Natural killer cell (primary cell): ENCODE measurements at places on chromosomes 3 and 15. TPM values are rescaled to one million over a fixed set of nuclear protein-coding genes. Genes with fewer than 3 reads are reported as not detected.

The TNFAIP8L3 gene
- not detected for total RNA-seq

GRCh38 chr3:3605226-3605625 lies 194.0 kb upstream of the LRRN1 start:
- no peaks in the 10 kb centered on the region for H3K4me1 ChIP-seq
- H3K27ac ChIP-seq: no peak overlapping the region
- no peaks in the 10 kb centered on the region for H3K27me3 ChIP-seq
- H3K4me3 ChIP-seq: no peak overlapping the region
- no peaks in the 10 kb centered on the region for H3K36me3 ChIP-seq
- no peak for DNase-seq

DNA sequence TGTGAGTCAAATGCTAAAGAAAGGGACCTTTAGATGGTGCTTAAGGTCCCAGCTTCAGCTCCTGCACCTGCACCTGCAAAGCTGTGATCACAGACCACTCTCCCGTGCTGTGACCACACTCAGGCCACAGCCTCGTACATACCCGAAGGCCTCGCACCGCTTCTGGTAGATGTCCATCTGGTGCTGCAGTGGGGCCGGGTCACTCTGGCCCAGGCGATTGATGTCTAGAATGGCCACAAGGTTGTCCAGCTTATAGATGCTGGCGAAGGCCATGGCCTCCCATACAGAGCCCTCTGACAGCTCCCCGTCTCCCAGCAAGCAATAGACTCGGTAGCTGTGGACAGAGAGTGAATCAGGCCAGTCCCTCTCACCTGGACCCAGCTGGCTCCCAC lies 21.0 kb downstream of the TKT start:
- no peak for DNase-seq
- H3K27ac ChIP-seq: no peak overlapping the region
- H3K27me3 ChIP-seq: no peaks in the 10 kb centered on the region
- H3K36me3 ChIP-seq: peaks cover 52% of the 10 kb centered on the region
- H3K4me1 ChIP-seq: no peaks in the 10 kb centered on the region
- no peak overlapping the region for H3K4me3 ChIP-seq

DNA sequence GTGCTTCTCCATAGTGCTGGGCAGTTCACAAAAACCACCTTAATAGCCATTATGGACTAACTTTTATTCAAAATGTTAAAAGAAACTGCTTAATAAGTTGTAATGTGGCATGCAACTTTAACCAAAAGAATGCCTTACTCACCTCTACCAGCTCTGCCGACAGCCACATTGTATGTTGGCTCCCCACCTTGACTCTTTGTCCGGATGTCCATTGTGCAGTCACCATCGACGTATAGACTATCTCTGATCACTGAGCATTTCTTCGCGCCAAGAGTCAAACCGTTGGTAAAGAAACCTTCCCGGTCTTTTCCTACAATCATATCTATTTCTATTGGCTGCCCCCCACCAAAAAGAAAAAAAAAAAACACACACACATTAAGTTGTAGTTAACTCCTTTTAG lies 2.5 kb downstream of the PFN2 start:
- H3K27ac ChIP-seq: no peak overlapping the region
- H3K27me3 ChIP-seq: peaks cover 10% of the 10 kb centered on the region
- no peak overlapping the region for H3K4me3 ChIP-seq
- H3K36me3 ChIP-seq: no peaks in the 10 kb centered on the region
- no peak for DNase-seq

- DNase-seq: no peak
- H3K4me1 ChIP-seq: peaks cover 17% of the 10 kb centered on the region
- H3K27ac ChIP-seq: no peak overlapping the region
- H3K4me3 ChIP-seq: no peak overlapping the region
These were observed 88.0 kb downstream of the NUP210 start for GRCh38 chr3:13332158-13332557.

DNA sequence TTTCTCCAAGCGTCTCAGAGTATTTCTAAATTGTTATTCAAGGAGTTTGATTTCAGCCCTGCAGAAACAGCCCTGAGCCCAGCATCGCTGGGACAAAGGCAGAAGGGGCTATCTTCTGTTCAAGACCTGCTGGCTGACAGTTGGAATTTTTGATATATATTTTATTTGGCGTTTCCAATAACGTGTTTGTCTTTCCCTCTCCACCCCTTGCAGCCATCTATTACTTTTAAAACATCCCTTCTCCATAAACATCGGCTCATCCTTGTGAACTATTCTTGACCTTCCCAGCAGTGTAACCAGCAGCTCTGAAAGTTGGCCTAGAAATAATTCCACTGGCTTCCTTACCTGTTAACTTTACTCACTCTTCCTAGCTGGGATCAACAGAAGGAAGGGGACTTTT lies 5.5 kb upstream of the MEIS2 start:
- H3K4me1 ChIP-seq: peaks cover 17% of the 10 kb centered on the region
- no peak for DNase-seq
- peaks cover 71% of the 10 kb centered on the region for H3K27me3 ChIP-seq
- no peaks in the 10 kb centered on the region for H3K36me3 ChIP-seq
- no peak overlapping the region for H3K27ac ChIP-seq

DNA sequence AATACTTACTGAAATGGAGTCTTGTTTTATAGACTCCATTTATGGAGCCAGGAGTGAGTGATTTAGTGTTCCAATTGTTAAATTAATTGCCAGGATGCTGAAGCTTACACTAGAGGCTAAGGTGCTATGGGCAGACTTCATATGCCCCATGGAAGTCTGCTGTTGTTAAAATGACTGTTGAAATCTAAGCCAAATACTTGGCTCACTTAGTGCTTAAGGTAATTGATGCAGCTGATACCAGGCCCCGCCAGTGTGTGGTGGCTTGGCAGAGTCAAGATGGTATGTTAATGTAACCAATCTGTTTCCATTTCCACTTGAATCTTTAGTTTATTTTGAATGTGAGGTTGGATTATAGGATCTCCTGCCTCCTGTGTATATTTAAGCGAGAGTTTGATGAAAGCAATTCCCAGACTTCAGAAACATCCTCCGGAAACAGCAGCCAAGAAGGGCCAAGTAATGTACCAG lies 187.1 kb downstream of the ITPR1 start:
- H3K4me1 ChIP-seq: peaks cover 16% of the 10 kb centered on the region
- no peak overlapping the region for H3K27ac ChIP-seq
- H3K36me3 ChIP-seq: peaks cover 34% of the 10 kb centered on the region
- DNase-seq: no peak
- no peaks in the 10 kb centered on the region for H3K27me3 ChIP-seq

The GOLGA6D gene
- total RNA-seq: not detected

- no peaks in the 10 kb centered on the region for H3K4me1 ChIP-seq
- H3K36me3 ChIP-seq: no peaks in the 10 kb centered on the region
- no peak for DNase-seq
- H3K27me3 ChIP-seq: no peaks in the 10 kb centered on the region
- no peak overlapping the region for H3K4me3 ChIP-seq
These were observed 87.6 kb upstream of the SOX2 start for GRCh38 chr3:181623924-181624694.

DNA sequence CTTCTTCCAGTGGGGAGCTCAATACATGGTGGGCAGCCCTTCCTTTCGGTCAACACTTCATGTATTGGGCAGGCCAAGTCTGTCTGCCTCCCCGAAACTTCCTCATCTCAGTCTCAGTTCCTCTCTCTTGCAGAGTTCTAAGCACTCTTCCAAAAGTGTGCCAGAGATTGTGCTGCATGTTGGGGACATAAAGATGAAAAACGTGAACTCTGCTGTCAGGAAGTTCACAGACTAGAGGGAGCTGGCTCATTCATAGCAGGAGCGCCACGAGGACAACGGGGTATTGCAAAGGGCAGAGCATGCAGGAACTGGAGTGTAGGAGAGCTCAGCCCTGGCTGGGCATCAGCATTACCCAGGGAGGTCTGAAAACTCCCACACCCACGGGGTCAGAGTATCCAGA lies 15.3 kb upstream of the EPHB3 start:
- no peak for DNase-seq
- peaks cover 5% of the 10 kb centered on the region for H3K27me3 ChIP-seq
- H3K36me3 ChIP-seq: no peaks in the 10 kb centered on the region
- H3K4me1 ChIP-seq: peaks cover 9% of the 10 kb centered on the region
- no peak overlapping the region for H3K4me3 ChIP-seq

GRCh38 chr15:69853544-69853951 lies 244.2 kb downstream of the TLE3 start:
- H3K4me1 ChIP-seq: peaks cover 13% of the 10 kb centered on the region
- no peak overlapping the region for H3K4me3 ChIP-seq
- no peaks in the 10 kb centered on the region for H3K27me3 ChIP-seq
- no peak overlapping the region for H3K27ac ChIP-seq
- no peaks in the 10 kb centered on the region for H3K36me3 ChIP-seq
- no peak for DNase-seq
